RPMI8226 (cell line): ENCODE measurements at places on chromosomes 5 and 9.

- no peak for DNase-seq
These were observed 35.7 kb downstream of the OXCT1 start for GRCh38 chr5:41834506-41834905.

DNA sequence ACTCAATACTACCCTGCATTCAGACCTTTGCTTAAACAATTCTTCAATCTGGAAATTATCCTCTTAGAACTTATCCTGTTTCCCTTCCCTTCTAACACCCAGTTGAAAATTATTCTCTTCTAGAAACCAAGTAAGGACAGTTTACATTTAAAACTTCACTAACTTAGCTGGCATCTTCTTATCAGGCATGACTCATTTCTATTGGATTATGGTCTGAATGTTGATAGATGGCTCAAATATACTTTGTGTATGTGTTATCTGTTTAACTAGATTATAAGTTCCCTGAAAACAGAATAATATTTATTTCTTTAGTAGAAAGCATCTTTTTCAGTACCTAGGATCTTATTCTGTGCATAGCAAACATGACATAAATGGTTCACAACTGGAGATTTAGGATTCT lies 161.9 kb downstream of the PPP2R2B start:
- no peak for DNase-seq

DNA sequence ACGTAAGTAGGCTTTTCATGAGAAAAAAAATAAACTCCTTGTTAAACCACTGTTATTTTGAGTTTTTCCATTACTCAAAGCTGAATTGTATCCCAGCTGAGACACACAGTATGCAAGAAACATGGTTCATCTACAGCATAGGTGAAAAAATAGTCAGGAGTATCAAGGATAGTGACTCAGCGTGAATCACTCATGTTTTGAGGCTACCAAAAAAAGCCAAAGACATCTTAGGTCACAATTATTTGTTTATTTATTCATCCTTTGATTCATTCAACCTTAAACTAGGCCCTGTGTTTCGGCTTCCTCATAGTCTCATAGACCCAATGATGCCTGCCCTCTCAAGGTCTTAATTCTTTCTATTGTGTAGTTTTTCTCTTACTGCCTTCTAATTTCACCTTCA lies 32.9 kb upstream of the STX17 start:
- DNase-seq = no peak

DNA sequence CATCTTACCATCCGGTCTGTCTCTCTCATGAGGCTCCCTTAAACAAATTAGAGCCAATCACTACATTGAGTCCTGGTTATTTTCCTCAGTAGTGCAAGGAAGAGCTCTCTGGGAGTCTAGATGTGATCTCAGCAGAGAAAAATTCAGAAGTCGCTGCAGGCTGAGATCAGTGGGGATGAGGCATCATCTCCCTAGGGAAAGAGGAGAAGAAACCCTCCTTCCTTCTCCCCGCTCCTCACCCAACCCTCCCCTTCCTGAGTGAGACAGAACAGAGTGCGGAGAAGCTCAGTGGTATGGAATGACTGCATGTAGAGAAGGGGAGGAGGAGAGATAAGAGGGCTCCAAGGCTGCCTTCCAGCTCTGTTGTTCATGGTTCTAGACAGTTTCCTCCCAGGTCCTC lies 80.5 kb downstream of the PAPPA start:
- DNase-seq = no peak

- no peak for DNase-seq
These were observed 68.2 kb downstream of the NAA35 start for GRCh38 chr9:86009133-86009532.

GRCh38 chr9:101702257-101702656 lies 36.2 kb downstream of the GRIN3A start:
- DNase-seq = no peak

DNA sequence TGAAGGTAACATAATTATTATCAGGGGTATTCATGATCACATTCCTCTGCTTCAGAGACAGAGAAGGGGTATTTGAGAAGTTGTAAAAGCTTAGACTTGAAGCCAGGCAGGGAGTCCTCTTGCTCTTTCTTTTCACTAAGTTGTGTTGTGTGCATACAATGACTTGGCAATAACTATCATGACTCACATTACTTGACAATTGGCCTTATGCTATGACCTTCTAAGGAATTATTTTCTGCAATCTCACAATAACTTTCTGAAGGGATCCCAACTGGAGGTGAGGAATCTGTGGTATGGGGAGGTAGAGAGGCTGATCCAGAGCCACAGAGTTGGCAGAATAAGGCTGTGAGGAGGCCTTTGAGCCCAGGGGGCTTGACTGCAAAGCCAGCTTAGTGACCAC lies 622.3 kb downstream of the MTRR start:
- no peak for DNase-seq

- no peak for DNase-seq
These were observed 39.8 kb downstream of the SLC35D2 start for GRCh38 chr9:96343515-96344360.

DNA sequence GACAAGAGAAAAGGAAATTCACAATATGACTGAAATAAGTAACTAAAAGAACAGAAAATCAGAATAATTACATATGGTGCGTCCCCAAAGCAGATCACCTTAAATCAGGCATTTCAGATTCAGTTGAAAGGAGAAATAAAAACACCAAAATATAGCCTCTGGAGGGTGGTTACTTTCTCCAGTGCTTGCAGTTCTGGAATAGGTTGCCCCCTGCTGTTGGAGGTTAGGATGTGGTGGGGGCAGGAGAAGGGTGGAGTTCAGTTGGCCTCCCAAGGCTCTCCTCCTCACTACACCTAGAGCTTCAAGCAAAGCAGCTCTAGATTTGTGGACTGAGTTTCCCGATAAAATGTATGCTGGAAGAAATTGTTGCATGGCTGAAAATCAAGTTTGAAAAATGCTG lies 338.2 kb upstream of the TLE4 start:
- peak; percentile 19 for DNase-seq

GRCh38 chr5:143154510-143155370 lies 248.7 kb downstream of the NR3C1 start:
- DNase-seq = no peak

DNA sequence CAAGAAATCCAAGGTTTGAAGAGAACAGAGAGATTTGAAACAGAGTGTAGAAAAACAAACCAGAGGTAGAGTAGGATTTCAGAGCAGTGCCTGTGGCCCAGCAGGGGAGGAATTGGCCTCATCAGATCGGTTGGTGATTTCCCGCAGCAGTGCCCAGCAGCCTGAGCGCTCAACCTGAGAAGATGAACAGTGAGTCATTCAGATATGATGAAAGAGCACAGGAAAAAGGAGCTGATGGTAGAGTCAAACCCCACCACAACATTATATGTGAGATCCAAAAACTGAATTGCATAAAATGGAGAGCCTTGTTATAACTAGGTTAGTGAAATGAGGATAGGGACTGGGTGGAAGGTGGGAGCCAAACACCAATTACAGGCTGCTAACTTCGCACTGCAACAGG lies 248.9 kb downstream of the PIK3R1 start:
- no peak for DNase-seq

GRCh38 chr5:157387041-157387563 lies 72.9 kb upstream of the NIPAL4 start:
- DNase-seq = no peak

- no peak for DNase-seq
These were observed 36.5 kb upstream of the GLDC start for GRCh38 chr9:6681957-6682501.

GRCh38 chr5:108810717-108811116 lies 63.0 kb downstream of the FER start:
- DNase-seq = no peak

DNA sequence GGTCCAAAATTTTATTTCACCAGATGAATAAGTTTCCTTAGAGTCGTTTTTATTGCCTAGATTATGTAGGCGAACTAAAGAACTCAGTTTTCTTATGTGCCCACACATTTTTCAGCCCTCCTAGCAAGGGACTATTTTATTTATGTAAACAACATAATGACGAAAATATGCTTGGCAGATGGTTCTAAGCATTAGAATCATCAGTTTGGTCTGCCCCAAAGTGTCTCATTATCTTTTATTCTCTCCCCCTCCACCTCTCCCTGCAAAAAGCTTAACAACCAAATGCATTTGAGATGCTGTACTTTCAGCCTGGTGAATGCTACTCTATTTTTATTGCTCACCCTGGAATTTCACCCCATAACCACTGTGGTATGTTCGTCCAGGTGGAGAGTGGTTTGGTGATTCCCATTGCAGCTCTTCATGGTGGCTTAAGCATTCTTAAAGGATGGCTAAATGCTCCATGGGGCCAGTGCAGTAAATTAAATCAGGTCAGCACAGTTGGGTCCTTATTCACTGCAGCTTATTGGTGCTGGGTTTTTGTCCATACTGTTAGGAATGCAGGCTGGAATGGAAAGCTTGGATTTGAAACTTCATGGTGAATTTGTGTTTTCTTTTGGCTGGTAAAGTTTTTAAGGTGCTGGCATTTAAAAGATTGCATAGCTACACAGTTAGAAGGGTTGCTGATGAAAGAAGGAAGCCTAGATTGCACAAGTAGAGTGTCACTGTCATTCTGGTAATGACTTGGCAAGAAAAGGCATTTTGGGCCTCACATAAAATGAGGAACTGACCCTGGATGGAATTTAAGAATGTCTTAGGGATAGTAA lies 39.2 kb downstream of the TLE4 start:
- DNase-seq = peak; percentile 22

- DNase-seq = no peak
These were observed 307.3 kb upstream of the NREP start for GRCh38 chr5:112064271-112064701.

DNA sequence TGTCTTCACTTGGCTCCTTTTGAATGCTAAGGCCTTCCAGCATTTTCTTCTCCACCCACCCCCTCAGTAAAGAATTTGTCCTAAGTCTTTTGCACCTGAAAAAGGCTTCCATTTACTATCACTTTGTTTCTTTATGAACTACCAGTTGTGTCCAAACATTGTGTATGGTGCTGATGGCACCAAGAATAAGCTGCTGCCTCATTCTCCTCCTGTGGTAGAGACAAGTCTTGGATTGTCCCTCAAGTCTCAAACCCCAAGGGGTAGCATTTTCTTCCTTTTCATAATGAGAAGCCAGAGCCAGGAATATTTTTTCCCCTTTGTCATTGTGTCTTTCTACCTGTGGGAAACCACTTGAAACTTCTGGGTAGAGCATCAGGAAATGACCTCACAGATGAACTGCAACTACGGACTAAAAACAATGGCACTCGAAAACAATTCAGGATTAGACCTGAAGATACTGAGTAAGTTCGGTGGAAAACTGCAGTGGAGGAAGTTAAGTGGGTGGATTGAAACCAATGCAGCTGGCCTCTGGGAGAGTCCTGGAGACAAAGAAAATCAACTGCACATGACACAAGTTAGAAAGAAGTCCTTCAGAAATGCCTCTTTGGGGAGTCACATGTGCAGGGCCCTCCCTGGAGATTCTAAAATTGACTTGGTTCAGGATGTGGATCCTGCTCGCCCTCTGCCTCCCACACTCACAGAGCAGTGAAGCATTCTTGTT lies 80.5 kb downstream of the SH3RF2 start:
- no peak for DNase-seq

DNA sequence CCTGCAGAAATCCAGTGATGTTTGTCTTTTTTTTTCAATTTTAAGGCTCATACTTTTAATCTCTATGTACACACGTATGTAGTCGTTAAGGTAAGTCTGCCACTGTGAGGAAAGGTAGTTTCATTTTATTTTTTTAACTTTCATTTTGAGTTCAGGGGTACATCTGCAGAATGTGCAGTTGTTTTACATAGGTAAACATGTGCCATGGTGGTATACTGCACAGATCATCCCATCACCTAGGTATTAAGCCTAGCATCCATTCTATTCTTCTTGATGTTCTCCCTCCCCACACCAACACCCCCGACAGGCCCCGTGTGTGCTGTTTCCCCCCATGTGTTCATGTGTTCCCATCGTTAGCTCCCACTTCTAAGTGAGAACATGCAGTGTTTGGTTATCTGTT lies 19.7 kb downstream of the MUSK start:
- DNase-seq = no peak

DNA sequence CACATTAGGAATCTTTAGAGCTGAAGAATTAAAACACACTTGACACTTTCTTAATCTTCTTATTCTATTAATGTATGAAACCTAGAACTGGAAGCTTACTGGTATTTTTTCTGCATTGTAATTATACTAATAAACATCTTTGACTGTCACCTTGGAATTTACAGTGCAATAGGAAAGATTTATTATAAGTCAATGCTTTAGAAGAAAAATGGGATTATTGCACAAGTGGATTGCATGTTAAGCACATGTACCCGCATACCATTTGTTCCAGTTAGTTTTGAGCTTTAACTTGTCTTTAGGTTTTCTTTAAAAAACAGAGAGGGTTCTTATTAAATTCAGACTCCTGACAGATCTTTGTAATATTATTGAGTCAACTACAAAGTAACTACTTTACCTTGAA lies 278.5 kb downstream of the CCDC171 start:
- DNase-seq = no peak

GRCh38 chr5:135372654-135373381 lies 26.2 kb downstream of the MACROH2A1 start:
- no peak for DNase-seq

DNA sequence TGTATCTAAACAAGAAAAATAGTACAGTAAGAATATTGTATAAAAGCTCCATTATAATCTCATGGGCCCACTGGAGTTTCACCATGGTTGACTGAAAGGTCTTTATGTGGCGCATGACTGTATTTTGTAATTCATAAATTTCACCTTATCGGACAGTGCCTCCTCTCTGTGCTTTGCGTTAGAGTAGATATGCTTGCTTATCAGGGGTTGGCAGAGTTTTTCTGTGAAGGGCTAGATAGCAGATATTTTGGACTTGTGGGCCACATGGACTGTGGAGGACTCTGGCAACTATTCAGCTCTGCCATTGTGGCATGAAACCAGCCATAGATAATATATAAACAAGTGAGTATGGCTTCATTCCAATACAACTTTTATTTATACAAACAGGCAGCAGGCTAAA lies 23.2 kb downstream of the GAPVD1 start:
- DNase-seq = no peak

DNA sequence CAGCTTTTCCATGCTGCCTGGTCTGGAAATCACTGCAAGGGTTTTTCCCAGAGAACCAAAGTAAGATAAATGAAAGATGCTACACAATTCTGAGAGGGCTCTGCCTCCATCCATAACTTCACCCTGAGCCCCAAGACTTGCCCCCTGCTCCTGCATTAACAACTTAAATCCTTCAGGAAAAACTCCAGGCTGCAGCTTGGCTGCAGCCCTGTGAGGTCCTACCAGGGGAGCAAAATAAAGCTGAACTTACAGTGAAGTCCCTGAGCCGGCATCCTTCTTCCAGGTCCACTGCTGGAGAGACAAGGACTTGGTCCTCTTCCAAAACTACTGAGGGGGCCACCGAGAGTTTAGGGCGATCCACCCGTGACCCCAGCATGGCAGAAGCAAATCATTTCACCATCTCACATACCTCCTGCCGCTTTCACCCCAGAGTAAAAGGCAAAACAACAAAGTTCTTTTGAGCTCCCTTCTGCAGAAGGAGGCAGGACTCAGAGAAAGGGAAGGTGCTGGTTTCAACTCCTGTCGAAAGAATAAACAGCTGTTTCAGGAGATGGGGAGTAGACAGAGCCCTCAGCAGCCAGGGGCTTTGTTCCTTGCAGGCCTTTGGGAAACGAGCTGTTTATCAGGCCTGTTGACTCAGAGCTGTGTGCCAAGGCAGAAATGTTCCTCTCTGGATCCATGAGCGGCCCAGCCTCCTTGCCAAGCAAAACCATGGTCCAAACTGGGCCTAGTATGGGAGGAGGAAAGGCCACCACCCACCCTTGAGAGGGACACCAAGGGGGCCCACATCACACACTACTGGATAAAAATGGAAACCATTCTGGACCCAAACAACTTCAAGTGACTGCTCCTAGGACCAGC lies 20.6 kb downstream of the GGTA1 start:
- DNase-seq = no peak

- no peak for DNase-seq
These were observed 122.8 kb upstream of the PUM3 start for GRCh38 chr9:2966565-2967300.

- no peak for DNase-seq
These were observed at the start of gene IFNA6 for GRCh38 chr9:21350787-21351186. TSS of gene IFNA6 (minus strand) at chr9:21350887. CDS start at chr9:21350887, 0 bp downstream.
